ENCODE measurements at places on chromosomes 2 and 18.

GRCh38 chr2:84175340-84175739, 283.7 kb downstream of the SUCLG1 start:
- H3K27ac ChIP-seq: no peak overlapping the region
- no peaks in the 10 kb centered on the region for H3K36me3 ChIP-seq
- DNase-seq: no peak
- H3K4me3 ChIP-seq: no peak overlapping the region

GRCh38 chr2:151193576-151193975, 68.1 kb downstream of the RBM43 start:
- no peak for DNase-seq
- H3K27ac ChIP-seq: no peak overlapping the region
- H3K27me3 ChIP-seq: no peaks in the 10 kb centered on the region
- H3K4me1 ChIP-seq: no peaks in the 10 kb centered on the region

DNA sequence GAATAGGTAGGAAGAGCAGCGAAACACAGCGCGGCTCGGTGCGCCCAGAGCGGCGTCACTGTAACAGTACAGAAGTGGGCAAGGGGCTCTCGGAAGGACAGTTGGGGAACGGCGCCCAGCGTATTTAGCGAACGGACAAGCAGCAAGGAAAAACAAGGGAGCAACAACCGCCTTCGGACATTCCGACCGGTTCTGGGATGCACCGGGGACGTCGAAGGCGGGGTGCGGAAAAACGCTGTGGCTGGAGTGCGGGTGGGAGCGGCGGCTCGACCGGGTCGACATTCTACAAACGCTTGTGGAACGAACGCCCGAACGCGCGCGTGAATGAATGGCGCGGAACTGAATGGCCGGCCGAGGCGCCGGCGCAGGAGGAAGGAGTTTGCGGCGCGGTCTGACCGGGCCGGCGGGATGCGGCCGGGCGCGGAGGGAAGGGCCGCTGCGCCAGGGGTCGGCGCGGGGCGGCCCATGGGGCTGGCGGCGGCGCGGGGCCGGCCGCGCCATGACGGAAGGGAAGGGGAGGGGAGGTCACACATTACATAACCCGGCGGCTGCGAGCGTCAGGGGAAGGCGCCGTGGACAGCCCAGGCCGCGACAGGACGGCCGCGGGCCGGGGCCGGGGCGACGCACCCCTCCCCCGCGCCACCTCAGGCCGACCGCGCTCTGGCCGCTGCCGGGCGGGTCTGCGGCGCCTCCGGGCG, 605 bp downstream of the REV1 start:
- H3K4me1 ChIP-seq: peaks cover 7% of the 10 kb centered on the region
- peak overlapping the region; percentile 80 for H3K4me3 ChIP-seq
- peak; percentile 67 for DNase-seq
- no peaks in the 10 kb centered on the region for H3K36me3 ChIP-seq
- peak overlapping the region; percentile 92 for H3K27ac ChIP-seq

DNA sequence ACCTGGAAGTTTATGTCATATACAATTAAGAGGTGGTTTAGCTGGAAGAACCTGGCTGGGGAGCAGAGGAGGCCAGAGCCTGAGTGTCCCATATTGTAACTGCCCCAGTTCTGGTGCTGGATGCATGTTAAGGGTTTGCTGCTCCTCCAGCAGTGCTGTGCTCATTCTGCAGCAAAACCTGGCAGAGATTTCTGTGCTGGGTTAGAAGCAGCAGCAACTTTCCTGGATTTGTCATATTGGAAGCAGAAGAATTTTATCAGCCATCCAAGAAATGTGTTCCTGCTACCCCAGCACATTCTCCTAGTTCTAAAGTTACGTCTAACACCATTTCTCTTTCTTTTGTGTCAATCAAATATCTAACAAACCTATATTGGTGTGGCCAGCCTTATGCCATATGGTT, 284.1 kb downstream of the TDRD15 start:
- no peaks in the 10 kb centered on the region for H3K27me3 ChIP-seq
- H3K36me3 ChIP-seq: no peaks in the 10 kb centered on the region
- H3K4me3 ChIP-seq: no peak overlapping the region
- H3K27ac ChIP-seq: no peak overlapping the region
- H3K4me1 ChIP-seq: no peaks in the 10 kb centered on the region
- DNase-seq: no peak

- no peaks in the 10 kb centered on the region for H3K27me3 ChIP-seq
- H3K36me3 ChIP-seq: no peaks in the 10 kb centered on the region
- DNase-seq: no peak
- H3K4me1 ChIP-seq: no peaks in the 10 kb centered on the region
Observed at GRCh38 chr2:234468503-234468902, 28.4 kb downstream of the ARL4C start.

DNA sequence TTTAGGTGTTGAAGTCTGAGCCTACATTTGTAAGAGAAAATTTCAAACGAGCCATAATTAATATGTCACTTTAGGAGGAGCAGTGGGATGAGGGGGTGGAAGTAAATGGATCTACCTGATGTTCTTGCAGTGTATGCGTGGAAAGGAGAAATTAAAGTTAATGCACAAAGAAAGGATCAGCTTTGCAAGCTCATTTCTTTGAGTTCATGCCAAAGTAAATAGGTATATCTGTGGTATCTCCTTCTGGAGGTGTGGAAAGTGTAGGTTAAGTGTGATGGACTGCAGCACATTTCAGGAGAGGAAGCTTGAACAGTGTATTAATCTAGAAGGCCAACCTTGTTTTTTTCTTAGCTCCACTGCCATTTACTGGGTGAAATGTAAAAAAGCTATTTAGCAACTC, 307.5 kb upstream of the ZEB2 start:
- no peak overlapping the region for H3K27ac ChIP-seq
- no peaks in the 10 kb centered on the region for H3K36me3 ChIP-seq
- no peak overlapping the region for H3K4me3 ChIP-seq
- peaks cover 30% of the 10 kb centered on the region for H3K4me1 ChIP-seq

- H3K27me3 ChIP-seq: no peaks in the 10 kb centered on the region
- no peak overlapping the region for H3K4me3 ChIP-seq
- H3K27ac ChIP-seq: no peak overlapping the region
- H3K36me3 ChIP-seq: no peaks in the 10 kb centered on the region
- no peaks in the 10 kb centered on the region for H3K4me1 ChIP-seq
- no peak for DNase-seq
Observed at GRCh38 chr2:148495586-148495985, 149.0 kb upstream of the EPC2 start.

- no peak overlapping the region for H3K27ac ChIP-seq
- H3K27me3 ChIP-seq: no peaks in the 10 kb centered on the region
- no peaks in the 10 kb centered on the region for H3K4me1 ChIP-seq
- no peak for DNase-seq
- H3K4me3 ChIP-seq: no peak overlapping the region
Observed at GRCh38 chr2:67057901-67058703, 339.0 kb upstream of the ETAA1 start.

DNA sequence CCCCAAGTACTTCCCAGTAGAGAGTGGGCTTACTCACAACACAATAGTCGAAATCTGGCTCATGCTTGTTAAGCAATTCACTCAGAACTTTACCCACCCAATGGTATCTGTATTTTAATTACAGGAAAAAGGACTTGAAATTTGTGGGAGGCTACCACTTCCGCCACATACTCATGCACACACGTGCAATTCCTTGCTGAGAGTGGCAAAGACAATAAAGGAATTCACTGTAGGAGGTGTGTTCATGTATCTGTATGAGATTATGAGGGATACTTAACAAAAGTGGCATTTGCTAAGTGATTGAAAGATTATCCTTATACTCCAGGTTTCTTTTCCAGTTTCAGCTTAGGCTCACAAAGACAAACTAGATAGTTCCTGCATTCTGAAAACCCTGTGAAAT, 14.9 kb upstream of the LYPD6 start:
- no peak overlapping the region for H3K27ac ChIP-seq
- H3K36me3 ChIP-seq: no peaks in the 10 kb centered on the region
- no peak for DNase-seq
- peaks cover 2% of the 10 kb centered on the region for H3K4me1 ChIP-seq

- H3K36me3 ChIP-seq: no peaks in the 10 kb centered on the region
- H3K4me1 ChIP-seq: no peaks in the 10 kb centered on the region
- peak; percentile 82 for DNase-seq
Observed at GRCh38 chr2:119517433-119517832, 6.8 kb downstream of the SCTR start.

- H3K4me1 ChIP-seq: peaks cover 13% of the 10 kb centered on the region
- no peak overlapping the region for H3K27ac ChIP-seq
- no peaks in the 10 kb centered on the region for H3K27me3 ChIP-seq
- H3K4me3 ChIP-seq: no peak overlapping the region
Observed at GRCh38 chr18:9810299-9810698, 75.5 kb upstream of the TXNDC2 start.

DNA sequence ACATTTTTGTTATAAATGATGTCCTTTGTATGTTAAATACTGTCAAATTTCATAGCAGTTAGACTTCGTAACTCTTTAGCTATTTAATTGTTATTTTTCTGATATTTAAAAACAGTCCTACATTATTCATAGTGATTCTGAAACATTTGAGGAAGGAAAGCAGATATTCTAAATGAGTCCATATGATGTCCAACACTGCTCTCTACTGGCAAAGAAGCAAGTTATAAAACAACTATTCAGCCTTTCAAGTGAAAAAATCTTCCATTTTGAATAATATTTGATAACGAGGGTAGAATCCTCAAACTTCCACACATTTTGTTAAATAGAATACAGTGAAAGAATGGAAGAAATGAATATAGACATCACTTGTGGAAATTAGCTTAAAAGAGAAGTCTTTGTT, 220.8 kb downstream of the GULP1 start:
- no peak overlapping the region for H3K4me3 ChIP-seq
- no peak overlapping the region for H3K27ac ChIP-seq
- no peaks in the 10 kb centered on the region for H3K36me3 ChIP-seq

GRCh38 chr18:48934415-48934722, 16.4 kb downstream of the SMAD7 start:
- DNase-seq: no peak
- peak overlapping the region; percentile 85 for H3K27ac ChIP-seq
- peaks cover 15% of the 10 kb centered on the region for H3K36me3 ChIP-seq
- H3K4me1 ChIP-seq: peaks cover 81% of the 10 kb centered on the region

DNA sequence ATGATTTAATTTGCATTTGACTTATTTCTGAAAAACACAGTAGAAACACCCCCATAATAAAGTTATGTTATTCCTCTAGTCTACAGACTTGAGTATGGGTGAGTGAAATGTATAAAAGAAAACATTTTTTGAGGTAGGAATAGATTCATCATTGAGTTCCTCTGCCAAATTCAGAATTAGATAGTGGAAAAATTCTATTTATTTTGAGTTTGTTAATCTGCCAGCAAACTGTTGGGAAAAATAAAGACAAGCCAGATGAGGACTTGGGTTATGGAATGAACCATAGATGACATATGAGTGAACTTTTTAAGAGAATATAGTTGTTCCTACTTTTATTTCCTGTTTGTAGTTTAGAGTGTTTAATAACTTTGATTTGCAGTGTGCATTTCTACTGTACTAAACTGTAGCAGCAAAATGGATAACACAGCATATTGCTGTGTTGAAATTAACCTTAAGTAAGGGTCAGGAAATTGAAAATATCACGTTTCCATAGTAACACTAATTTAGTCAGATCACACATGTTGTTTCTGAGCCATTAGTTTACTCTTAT, 35.6 kb upstream of the PNPT1 start:
- no peaks in the 10 kb centered on the region for H3K4me1 ChIP-seq
- H3K4me3 ChIP-seq: no peak overlapping the region
- H3K27ac ChIP-seq: no peak overlapping the region
- H3K27me3 ChIP-seq: no peaks in the 10 kb centered on the region

DNA sequence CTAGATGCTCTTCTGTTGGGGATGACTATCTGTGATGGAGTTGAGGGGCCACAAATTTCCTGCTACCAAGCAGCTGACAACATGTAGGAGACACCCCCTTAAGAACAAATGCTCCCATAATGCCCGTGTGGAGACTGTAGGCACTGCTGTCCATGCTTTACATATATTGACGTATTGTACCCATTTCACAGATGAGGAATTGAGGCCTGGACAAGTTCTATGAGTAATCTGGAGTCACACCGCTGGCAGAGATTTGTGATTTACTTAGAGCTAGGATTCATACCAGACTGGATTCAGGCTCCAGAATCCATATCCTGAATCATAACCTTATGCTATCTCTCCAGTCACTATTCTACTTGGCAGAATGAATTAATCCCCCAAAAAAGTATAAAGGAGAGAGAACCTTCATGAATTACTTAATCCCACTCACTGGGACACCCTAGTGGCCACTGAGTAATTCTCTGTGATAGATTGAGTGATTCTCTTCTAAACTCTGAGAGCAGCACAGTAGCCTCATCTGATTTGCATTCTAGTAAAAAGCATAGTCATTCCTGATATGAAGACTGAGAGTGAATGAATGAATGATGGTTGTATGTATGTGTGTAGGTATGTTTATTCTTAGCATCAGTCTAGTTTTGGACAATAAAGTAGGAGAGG, 460.7 kb upstream of the MEIS1 start:
- H3K27me3 ChIP-seq: no peaks in the 10 kb centered on the region
- no peak overlapping the region for H3K27ac ChIP-seq

DNA sequence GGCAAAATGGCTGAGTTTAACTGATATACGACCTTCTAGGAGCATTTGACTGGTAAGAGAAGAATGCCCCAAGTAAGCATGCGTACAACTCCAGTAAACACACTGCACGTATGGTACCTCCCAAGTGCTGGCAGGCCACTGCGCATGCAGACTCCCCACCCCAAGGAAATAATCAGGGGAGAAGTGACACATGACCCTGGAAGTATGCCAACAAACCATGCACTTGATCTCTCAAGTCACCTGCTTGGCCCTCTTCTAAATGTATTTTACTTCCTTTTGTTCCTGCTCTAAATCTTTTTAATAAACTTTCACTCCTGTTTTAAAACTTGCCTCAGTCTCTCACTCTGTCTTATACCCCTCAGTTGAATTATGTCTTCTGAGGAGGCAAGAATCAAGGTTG, 129.8 kb upstream of the COL5A2 start:
- H3K36me3 ChIP-seq: no peaks in the 10 kb centered on the region
- H3K27me3 ChIP-seq: no peaks in the 10 kb centered on the region
- no peak overlapping the region for H3K27ac ChIP-seq
- H3K4me1 ChIP-seq: no peaks in the 10 kb centered on the region

DNA sequence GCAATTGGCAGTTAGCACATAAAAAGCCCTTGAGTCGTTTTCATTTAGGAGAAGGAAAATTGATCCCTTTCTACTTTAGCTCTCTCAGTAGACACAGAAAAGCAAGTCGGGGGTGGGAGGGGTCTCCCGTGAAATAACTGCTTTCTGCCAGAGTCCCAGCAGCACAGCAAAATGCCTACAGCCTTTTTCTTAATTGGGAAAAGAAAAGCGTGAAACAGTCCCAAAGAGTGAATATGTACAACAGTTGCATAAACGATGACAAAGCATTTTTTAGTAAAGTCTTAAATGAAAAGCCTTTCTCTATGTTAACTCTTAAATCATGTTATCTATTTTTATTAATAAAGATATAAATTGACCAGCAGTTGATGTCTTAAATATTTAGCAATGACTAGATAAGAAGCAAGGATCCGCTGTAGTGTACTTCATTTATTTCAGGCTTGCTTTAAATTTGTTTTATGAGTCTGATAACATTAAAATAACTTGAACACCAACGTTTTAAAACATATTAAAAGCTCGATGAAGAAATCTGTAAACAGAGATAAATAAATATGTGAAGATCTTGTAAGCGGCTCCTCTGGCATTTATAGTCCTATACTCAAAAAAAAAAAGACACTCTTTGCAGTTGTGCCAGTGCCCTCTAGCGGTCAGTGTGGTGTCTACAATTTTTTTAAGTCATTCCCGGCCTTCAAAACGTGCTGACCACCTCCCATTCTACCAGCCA, 42.3 kb upstream of the ATIC start:
- no peaks in the 10 kb centered on the region for H3K27me3 ChIP-seq
- H3K27ac ChIP-seq: no peak overlapping the region
- no peak for DNase-seq
- no peaks in the 10 kb centered on the region for H3K4me1 ChIP-seq
- no peak overlapping the region for H3K4me3 ChIP-seq
